Stimulated activated naive B cell treated with anti-CD40 and anti-IgM and Interleukin-4, amounts not matched to agents 10 μg/mL and 1 μg/mL and 100 μg/mL, for 72 hours (primary cell): ENCODE measurements at places on chromosomes 2 and 18.

DNA sequence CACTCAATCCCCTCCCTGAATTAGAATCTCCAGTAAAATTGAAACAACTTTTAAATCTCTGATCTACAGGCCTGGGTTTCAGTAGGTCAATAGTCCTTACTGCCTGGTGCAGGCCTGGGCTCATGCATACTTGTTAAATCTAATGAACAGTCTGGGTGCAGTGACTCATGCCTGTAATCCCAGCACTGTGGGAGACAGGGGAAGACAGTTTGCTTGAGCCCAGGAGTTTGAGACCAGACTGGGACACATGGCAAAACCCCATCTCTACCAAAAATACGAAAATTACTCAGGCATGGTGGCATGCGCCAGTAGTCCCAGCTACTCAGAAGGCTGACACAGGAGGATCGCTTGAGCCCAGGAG, 94.7 kb upstream of the SP3 start:
- no peak for DNase-seq

- DNase-seq = no peak
These were observed 1.7 kb downstream of the ROCK2 start for GRCh38 chr2:11342551-11343367.

DNA sequence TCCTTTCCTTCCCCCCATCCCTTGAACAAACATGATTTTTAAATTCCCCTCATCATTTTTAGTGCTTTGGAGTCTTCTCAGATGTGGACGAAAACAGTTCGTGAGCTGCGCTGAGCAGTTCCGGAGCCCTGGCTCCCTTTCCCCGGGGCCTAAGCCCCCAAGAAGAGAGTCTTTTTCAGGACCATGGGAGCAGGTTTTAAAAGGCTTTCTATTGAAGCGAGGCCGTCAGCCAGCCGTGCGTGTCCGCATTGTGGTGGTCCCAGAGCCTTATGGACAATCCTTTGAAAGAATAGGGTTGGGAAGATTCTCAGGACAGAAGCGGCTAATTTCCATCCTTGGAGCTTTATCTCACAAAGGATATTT, 290.7 kb downstream of the SOX11 start:
- no peak for DNase-seq

DNA sequence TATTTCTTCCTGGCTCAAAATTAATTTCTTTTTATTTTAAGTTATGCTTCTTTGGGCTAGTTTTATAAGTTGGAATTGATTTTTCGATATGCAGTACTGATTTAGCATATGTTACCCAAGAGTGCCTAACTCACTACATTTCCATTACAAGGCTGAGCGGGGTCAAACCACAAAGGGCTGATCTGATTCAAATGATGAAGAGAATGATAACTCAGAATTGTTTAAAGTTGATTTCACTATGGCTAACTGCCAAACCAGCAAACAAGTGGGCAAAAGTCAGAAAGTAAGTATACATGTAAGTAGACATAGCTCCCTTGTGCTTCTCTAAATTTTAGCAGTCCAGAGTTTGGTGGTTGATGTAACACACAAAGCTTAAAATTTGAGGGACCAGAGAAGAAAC, 35.6 kb downstream of the RAD51AP2 start:
- no peak for DNase-seq

DNA sequence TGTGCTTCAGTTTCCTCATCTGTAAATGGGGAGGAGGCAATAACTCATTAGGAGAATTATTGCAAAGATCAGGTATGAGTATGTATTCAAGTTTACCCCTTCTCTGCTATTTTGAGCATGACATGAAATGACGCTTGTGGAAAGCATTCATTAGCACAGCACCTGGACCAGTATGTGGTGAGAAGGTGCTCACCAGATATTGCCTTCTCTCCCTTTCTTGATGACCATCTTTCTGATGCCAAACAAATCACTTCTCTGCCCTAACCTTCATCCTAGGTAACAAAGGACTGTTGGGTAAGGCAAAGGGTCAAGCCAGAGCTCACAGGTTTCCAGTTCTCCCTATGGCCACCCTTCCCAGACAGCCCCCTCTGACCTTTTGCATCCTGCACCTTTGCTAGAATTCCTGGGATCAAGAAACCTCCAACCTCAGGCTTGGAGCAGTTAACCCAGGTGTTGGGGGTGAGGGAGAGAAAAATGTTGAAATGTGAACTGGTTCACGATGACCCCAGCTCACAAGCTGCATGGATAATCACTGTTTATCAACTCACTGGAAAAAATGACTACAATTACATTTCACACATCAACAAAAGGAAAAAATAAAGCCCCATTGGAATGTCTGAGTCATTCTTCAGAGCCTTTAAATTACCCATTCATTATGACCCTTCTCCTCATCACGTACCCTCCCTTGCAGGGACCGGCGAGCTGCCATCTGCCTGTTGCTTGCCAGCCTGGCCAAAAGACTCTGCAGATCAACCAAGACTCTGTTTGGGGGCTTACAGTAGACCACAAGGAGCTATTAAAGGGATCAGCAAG, 41.6 kb downstream of the LBH start:
- no peak for DNase-seq

DNA sequence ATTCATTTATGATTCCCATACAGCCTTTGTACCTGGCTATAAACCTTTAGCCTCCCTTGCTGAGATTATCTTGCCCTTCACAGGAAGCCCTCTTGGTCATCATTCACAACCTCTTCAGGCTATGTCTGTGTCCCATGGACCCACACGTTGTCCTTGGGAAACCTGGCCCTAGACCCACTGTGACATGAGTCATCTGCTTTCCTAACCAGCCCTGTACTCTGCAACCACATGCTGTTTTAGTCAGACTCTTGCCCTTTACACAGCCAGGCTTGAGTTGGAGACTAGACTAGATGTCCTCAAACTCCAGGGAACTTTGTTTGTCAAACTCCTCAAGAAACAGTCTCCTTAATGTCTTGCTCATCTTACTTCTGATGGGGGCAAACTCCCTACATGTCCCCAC, 229.3 kb upstream of the ZSWIM2 start:
- DNase-seq = no peak
